ENCODE measurements at places on chromosomes 3 and 15.
A peak's percentile ranks its signal among the peaks of the same experiment; 100 is the strongest.

DNA sequence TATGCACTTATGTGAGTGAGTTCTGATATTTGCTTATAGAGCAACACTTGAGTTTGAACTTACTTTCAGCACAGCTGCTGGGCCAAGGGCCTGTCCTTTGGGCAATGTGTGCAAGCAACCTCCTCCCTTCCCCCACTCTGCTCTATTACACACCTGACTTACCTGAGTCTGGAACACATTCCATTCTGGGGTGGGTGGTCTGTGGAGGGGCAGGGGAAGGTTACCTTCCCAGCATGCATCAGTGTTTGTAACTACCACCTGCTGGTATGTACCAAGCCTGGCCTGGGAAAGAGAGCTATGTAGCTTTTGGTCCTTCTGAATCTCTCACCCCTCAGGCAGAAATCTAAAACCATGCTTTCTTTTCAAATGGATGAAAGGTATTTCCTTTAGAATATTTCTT, 103.0 kb downstream of the ISL2 start:
- DNase-seq, result no peak

- DNase-seq, result no peak
Observed at GRCh38 chr3:195587824-195588223, 4.1 kb upstream of the APOD start.

DNA sequence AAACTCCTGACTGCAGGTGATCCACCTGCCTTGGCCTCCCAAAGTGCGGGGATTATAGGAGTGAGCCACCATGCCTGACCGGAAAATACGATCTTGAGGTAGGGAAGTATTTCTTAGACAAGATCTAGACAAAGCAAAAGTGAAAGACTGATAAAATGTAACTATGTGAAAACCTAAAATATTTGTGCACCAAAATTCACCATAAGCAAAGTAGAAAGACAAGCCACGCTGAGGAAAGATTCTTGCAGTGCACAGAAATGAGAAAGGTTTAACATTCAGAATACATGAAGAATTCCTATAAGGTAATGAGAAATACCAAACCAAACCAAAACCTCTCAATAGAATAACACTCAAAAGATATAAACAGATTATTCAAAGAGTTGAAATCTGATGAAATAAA, 35.7 kb downstream of the SYNM start:
- DNase-seq, result no peak

- DNase-seq, result no peak
Observed at GRCh38 chr15:94909510-94909909, 678.1 kb downstream of the MCTP2 start.

GRCh38 chr3:161082063-161082462, 23.1 kb downstream of the B3GALNT1 start:
- DNase-seq, result no peak

- no peak for DNase-seq
Observed at GRCh38 chr3:115822579-115822978, 199.3 kb downstream of the GAP43 start.

DNA sequence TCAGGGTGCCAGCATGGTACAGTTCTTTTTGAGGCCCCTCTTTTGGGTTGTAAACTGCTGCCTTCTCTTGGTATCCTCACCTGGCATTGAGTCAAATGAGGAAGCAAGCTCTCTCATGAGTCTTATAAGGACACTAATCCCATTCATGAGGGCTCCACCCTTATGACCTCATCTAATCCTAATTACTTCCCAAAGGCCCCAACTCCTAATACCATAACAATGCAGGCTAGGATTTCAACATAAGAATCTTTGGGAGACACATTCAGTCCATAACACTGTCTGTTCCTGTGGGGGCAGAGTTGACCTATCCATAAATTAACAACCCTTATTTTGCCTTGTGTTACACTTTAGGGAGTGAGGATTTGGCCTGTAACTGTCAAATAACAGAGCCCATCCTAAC, 278.3 kb downstream of the LRTM1 start:
- DNase-seq, result no peak

GRCh38 chr15:38828031-38828532, 263.5 kb upstream of the RASGRP1 start:
- DNase-seq, result peak; percentile 83

DNA sequence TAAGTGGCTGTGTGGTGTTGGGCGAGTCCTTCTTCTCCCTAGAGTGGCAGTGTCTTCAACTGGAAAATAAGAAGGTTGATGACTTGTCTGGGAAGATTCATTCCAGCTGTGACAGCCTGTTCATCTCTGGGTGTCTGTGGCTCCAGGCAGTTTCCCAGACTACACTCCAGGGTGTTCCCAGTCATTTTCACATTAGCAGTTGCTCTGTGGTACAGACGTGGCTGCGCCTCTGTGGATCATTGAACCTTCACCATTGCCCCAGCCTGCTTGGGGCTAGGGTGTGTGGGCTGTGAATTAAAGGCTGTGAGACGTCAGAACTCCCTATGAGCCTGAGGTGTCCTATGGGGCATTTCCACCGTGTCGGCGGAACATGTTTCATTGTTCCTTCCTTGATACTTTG, 239.6 kb upstream of the NR2E3 start:
- DNase-seq, result no peak

DNA sequence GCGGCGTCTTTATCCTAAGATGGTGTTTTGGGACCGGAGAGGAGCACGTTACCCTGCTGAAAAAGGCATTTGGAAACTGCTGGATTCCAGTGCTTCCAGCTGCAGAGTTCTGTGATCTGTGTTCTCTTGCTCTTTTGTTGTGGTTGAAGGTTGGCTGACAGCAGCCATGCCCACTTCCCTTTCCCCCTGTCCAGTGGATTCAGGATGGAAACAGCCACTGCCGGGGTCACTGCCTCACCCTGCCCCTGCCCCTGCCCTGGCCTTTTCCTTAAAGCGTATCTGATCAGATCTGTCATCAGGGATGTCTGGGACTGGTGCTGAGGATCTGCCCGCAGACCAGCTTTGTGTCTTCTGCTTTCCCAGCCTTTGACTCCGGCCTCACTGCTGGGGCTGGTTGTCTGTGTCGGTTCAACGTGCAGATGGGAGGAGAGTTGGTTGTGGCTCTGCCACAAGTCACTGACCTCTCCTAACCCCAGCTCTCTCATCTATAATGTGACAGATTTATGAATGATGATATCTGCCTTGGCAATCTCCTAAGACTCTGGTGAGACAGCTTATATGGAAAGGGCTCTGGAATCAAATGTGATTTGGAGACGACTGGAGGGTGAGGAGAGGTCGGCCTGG, 219.4 kb upstream of the BHLHE40 start:
- peak; percentile 19 for DNase-seq
